Stimulated activated CD8-positive, alpha-beta memory T cell treated with anti-CD3 and anti-CD28 coated beads, Interleukin-4, amount 100 ng/mL, for 4 hours (primary cell): ENCODE measurements at places on chromosomes 1 and 21.

- DNase-seq, result no peak
These were observed 206.0 kb upstream of the USP24 start for GRCh38 chr1:55420929-55421716.

DNA sequence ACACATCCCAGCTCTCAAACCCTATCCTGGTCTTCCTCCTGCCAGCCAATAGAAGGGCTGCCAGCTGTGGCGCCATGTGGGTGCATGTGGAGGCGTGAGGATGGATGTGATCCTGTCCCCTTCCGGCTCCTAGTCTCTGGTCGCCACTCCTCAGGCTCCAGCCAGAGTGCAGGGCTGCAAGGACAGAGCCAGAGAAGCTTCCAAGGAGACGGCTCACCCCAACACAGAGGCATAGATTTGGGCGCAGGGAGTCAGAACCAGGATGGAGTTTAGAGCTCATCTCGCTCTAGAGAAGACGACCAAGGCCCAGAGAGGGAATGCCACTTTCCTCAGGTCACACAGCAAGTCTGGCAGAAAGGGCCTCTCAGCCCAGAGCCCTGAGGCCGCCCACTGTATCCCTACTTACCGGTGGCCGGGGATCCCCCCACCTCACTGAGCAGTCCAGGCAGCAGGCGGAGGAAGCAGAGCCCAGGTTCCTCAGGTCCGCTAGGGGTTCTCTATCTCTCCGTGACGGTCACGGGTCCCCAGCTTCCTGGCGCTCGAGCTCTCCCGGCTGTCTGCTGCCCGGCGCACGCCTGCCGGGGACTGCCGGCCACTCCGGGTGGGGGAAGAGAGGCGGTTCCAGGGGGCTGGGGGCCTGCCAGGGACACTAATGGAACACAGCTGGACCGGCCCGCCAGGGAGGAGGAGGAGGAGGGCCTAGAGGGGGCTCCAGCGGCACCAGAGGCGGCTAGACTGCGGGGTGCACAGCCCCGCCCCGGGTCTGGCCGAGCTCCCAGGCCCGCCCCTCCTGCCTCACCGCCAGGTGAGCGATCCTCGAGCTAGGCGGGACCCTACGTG is at the start of gene COL16A1:
COL16A1 (minus strand) TSS at position 587 of the 840 bp plus-strand sequence. CDS start 1,824 bp downstream, outside the sequence.
- no peak for DNase-seq

GRCh38 chr21:19785941-19786340 is 1212.3 kb upstream of the NCAM2 start:
- DNase-seq, result no peak

DNA sequence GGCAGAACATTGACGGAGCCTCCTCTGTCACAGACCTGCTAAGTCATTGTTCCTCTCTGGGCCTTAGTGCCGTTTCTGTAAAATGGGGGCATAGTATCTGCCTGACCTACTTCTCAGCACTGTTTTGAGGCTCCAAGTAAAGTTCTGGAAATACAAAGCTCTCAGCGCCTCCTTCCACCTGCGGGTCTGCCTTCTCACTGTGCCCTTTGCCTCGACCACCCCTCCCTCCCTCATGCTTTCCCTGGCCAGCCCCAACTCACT is 15.4 kb upstream of the WASF2 start:
- no peak for DNase-seq

GRCh38 chr1:179366093-179366800 is 476 bp downstream of the AXDND1 start:
- no peak for DNase-seq

DNA sequence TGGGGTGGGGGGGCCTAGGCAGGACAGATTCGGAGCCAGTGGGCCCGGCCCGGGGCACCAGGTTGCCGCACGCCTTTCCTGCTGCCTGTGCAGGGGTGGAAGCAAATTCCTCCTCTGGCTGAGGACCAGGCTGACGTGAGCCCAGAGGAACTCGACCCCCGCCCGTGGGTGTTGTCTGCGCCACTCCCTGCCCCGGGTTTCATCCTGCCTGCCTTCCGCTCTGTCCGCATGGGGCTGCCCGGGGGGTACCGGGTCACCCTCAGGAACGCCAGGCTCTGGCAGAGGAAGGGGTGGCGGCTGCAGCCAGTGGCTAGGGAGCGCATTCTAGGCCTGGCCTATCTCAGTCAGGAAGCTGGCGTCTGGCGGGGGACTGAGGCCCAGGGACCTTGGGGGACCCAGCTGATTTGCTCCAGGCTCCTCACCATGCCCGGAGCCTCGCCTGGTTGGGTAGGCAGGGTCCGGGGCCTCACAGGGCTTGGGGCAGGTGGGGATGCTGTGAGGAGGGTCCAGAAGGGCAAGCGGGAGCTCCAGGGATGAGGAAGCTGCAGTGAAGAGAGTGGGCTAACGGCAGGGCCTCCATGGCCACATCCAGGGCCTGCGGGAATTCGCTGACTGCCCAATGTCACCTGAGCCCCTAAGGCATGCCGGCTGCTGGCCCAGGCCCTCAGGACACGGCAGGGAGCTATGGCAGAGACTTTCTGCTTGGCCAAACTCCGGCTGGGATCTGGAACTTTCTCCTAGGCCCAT is 2.4 kb upstream of the IBA57 start:
- DNase-seq, result no peak

DNA sequence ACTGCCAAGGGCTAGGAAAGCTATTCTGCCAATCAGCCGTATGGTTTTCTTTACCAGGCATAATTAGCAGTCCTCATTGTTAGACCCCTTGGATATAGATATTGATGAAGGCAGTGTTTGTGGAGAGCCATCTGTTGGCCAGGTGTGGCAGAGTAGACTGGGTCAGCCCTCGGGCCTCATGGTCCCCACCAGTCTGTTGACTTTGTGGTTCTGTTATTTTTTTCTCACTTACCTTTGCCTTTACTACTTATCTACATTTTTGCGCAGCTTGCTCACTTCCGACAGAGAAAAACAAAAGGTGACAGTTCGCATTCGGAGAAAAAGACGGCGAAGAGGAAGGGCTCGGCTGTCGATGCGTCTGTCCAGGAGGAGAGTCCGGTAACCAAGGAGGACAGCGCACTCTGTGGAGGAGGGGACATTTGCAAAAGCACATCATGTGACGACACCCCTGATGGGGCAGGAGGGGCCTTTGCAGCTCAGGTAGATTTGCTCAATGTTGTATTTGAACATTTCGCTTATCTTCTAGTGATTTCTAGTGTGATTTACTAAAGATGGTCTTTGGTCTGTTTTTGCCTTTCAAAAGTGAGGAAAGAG is 2.3 kb downstream of the PCNT start:
- DNase-seq, result no peak

DNA sequence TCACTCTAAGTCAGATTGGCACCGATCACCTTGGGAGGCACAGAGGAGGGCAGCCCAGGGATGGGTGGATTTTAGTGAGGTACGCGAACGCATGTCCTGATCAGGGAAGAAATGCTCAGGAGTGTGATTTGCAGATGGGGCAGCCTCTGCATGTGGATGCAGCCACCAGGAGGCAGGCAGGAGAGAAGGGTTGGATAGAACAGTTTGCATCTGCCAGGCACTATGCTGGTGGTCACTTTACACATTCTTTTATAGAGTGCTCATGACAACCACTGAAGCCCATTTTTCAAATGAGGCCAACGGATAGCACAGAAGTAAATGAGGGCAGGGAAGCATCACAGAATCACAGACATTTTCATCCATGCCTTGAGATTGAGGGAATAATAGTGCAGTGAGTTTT is 5.7 kb downstream of the LAMB3 start:
- DNase-seq, result no peak

DNA sequence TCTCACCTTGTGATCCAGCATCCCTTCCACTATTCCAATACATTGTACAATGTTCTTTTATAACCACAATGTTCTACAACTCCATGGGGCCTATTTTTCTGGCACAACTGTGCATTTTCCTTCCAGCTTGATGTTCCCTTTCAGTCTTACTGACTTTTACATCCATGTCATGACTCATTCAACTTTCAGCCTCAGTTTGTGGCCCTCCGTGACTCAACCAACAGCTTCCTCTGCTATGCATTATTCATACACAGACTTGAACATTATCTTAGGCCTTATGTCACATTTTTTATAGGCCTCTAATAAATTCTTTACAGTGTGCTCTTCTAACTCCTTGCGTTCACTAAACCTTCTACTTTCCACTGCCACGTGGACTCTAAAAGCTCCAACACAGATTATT is 119.4 kb upstream of the PRMT6 start:
- no peak for DNase-seq

- DNase-seq, result no peak
These were observed 240.4 kb downstream of the DPYD start for GRCh38 chr1:97680470-97680869.

DNA sequence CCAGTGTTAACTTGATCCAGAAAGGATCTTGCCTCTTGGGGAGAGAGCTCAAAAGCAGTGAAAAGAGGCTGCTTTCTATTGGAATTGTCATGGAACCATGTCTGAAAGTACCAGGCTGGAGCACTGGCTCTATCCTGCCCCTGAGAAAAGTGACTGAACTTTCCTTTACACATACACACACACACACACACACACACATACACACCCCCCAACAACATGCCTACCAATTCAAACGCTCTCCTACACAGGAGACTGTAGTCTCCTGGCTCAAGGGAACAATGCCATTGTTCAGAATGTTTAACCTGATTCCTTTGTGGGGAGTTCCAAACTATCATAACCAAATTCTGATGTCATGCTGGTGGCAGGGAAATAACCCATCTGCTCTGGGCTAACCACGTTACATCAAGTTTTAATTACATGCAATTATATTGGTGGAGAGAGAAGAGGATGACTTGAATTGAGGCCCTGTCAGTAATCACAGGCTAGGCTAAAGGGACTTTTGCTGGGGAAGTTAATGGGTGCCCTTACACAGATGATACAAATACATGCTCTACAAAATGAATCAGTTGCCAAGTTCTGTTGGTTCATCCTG is 52.3 kb upstream of the DUSP10 start:
- no peak for DNase-seq

- DNase-seq, result no peak
These were observed 22.3 kb upstream of the ABCA4 start for GRCh38 chr1:94143173-94143808.

- DNase-seq, result no peak
These were observed 305.6 kb downstream of the PAPPA2 start for GRCh38 chr1:176768532-176768931.

- no peak for DNase-seq
These were observed 116.2 kb downstream of the DISP1 start for GRCh38 chr1:222931023-222931422.

- DNase-seq, result no peak
These were observed 185.6 kb downstream of the ZBTB18 start for GRCh38 chr1:244236721-244237120.

DNA sequence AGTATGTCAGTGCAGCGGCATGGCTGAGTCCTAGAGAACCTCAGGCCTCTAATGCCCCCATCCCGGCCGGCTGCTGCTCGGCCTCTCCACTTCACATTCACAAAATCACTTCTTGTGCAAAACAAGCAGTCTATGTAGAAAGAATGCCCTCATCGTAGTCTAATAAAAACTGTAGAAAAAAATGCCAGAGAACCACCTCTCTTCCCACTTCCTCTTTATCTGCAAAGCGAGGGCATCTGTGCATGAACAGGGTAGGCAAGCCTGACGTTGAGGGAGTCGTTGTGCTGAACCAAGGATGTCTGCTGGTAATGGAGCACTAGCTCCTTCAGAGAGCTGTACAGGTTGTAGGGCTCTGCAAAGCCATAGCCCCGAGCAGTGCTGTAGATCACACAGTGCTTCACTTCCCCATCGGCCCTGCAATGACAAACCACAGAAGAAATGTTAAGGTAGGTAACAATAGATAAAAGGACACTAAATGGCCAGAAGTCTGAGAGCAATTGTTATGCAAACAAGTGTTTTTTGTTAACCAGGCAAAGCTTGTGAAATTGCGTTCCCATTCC is 88.9 kb downstream of the PIK3R3 start:
- no peak for DNase-seq

DNA sequence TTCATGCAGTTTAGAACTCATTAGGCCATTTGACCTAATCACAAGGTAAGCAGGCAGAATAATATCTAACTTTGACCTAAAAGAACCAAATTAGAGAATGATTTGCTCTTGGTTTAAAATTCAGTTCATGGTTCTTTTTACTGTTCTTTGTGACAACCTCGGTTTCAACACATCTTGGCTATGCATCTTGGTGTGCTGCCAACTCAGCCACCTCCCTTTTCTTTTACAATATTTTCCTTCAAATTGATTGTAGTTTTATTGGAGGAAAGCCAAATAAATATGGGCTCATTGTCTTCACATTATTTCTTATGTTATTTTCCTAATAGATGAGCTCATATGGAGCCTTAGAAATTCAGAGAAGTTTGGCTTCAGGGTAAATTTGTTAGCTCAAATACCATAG is 338.3 kb downstream of the SIPA1L2 start:
- no peak for DNase-seq

- no peak for DNase-seq
These were observed 1.4 kb downstream of the RNF11 start for GRCh38 chr1:51237351-51238033.

DNA sequence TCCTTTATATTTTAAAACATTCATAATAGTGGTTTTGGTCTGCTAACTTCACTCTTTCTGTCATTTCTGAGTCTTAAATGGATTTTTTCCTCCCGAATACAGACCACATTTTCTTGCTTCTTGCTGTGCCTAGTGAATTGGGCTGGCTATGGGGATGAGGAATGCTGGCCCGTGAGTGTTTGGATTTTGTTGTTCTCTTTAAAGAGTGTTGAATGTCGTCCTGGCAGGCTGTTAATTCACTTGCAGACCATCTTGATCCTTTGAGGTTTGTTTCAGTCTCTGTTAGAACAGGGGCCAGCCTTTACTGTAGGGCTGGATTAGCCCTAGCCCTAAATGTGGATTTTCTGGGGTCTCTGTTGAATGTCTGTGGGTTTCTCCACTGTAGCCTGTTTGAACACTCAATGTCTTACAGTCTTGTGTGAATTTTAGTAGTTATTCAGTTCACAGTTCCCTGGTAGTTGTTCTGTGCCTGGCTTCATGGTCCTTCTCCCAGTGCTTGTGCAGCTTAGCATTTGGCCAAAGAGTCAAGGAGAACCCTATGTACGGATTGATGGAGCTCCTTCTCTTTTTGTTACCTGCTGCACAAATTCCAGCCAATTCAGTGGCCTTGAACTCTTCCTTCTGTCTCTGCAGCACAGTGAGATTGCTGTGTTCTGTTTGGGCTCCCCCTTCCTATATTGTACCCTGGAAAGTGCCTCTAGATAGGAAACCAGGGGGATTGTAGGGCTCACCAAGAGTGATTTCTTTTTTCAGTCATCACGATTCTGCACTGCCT is 95.7 kb downstream of the DYRK1A start:
- DNase-seq, result no peak

DNA sequence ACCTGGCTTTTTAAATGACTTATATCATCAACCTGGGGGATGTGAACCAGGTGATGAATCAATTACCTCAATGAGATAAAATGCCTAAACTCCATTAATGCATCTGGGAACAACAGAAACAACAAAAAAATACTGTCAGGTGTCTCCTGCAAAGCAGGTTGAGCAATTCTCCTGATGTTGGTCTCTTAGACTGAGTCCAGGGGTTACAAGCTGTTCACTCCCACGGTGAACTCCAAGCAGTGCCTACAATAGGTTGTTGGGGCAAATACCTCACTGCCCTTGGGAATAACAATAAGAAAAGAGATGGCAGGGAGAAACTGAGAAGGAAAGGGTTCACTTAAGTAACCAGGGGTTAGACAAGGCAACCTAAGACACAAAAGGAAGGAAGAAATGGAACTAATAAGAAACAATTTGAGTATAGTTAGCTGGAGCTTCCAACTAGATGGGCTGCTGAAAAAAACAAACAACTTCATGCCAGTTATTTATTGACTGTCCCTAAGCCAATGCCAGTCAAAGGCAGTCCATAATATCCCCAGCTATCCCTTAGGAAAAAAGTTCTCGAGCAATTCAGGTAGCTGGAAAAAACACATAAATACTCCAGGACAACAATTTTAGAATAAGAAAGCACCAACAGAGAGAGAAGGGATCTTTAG is 97.6 kb upstream of the MAGI3 start:
- DNase-seq, result no peak

- no peak for DNase-seq
These were observed 835 bp downstream of the UHMK1 start for GRCh38 chr1:162498496-162498810.
